M059J (cell line): ENCODE measurements at places on chromosomes 2 and 18. TPM values are rescaled to one million over a fixed set of nuclear protein-coding genes. Genes with fewer than 3 reads are reported as not detected.

- peak; percentile 70 for DNase-seq
These were observed 75.9 kb downstream of the ADCYAP1 start for GRCh38 chr18:980586-980985.

DNA sequence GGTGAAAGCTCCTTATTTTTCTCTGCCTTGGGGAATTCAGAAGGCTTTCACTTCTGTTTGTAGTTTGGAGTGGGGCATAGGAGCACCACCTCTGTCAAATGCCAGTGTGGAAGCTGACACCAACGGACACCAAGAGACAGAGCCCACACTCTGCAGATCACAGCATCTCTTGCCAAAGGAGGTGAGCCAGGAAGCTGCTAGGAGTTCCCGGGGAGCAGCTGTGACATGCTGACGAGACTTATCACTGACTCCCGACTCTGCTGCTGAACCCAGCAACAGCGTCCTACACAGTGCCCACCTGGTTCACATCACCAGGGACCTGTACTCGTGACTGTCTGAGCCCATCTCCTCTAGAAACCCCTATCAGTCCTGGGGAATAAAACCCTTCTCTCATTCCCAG is 8.1 kb downstream of the TEX51 start:
- no peak for DNase-seq

DNA sequence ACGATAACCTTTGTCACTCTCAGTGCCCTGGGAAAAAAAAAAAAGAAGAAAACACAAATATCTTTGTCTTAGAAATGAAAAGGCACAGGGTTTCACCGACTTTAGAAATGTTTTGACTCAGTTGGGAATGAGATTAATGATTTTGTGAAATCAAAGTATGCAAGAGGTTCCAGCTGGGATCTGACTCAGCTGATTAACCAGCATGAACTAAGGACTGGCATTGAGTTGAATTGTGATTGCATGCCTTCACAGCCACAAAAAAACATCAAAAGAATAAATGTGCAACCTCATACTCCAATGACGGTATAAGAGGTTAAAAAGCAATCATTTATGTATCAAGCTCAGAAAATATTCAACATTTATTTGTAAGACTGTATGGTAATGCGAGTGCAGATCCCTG is 566.6 kb upstream of the DSEL start:
- peak; percentile 88 for DNase-seq

C2orf78 gene
- not detected in 2 replicates for total RNA-seq

CYRIA gene
- total RNA-seq, result 0.02 TPM in 1 of 2 replicates, not detected in the other
